ENCODE measurements at places on chromosomes 13 and 19.

GRCh38 chr13:51067210-51067701 lies 43.8 kb downstream of the C13orf42 start:
- no peak for DNase-seq

GRCh38 chr13:23671897-23672296 lies 101.7 kb downstream of the TNFRSF19 start:
- no peak for DNase-seq

DNA sequence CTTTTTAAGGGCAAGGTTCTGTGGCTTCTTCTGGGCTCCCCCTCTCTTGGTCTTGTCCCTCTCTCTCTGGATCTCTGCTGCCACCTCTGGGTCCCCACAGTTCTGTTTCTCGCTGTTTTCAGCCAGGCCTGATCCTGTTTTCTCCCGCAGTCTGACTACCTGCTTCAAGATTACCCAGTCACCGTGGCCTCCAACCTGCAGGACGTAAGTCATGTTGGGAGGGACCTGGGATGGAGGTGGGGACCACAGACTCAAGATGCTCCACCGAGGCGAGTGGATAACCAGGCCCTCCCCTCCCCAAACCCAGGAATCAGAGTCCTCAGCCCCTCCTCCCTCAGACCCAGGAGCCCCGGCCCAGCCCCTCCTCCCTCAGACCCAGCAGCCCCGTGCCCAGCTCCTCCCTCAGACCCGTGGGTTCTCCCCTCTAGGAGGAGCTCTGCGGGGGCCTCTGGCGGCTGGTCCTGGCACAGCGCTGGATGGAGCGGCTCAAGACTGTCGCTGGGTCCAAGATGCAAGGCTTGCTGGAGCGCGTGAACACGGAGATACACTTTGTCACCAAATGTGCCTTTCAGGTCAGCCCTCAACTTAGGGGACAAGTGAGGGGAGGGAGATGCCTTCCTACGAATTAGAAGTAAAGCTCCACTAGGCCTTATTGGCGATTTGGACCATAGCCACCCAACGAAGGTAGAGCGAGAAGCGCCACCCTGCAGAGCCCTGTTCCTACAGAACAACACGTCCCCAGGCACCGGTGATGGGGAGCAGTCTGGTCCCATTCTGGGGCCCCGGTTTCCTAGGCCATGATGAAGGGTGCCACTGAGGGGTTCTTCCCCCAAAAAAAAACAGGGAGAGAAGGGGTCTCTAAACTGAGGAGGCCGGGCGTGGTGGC lies 2.2 kb downstream of the FLT3LG start:
- no peak for DNase-seq

DNA sequence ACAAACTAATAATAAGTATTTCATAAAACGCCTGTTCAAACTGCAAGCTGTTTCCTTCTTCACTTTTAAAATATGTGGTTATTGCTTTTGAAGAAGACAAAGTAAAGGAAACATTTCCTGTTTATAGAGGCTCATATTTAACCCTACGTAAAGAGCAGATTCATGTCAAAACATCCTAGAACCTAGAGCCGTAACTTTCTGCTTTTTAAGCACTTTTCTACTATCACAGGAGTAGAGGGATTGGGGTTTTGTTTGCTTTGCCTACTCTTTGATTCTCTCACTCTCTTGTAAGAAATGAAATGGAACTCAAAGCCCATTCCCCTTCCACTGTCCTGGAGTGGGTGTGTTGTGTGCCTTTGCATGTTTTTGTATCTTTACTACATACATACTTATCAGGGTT lies 54.0 kb upstream of the GPR183 start:
- DNase-seq = no peak

GRCh38 chr13:107025991-107026390 lies 458.1 kb upstream of the ARGLU1 start:
- no peak for DNase-seq

- no peak for DNase-seq
Observed at GRCh38 chr13:101415358-101416174, 742 bp downstream of the NALCN start.

DNA sequence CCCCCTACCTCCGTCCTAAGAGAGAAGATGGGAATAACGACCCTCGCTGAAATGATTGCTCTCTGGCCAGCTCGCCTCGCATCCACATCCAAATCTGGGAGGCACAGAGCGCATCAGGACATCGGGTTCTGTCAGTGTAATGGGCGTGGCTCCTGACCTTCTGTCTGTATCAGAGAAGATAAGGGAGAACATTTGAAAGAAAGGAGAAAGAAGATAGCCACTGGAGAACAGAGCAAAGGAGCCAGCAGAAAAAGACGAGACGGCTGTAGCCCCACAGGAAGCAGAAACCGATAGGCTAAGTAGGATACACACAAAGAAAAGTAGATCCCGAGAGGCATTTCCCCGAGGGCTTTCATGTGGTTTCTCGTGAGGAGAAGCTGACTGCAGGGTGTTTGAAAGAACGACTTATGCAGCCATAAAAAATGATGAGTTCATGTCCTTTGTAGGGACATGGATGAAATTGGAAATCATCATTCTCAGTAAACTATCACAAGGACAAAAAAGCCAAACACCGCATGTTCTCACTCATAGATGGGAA lies 14.0 kb upstream of the GJB2 start:
- no peak for DNase-seq

DNA sequence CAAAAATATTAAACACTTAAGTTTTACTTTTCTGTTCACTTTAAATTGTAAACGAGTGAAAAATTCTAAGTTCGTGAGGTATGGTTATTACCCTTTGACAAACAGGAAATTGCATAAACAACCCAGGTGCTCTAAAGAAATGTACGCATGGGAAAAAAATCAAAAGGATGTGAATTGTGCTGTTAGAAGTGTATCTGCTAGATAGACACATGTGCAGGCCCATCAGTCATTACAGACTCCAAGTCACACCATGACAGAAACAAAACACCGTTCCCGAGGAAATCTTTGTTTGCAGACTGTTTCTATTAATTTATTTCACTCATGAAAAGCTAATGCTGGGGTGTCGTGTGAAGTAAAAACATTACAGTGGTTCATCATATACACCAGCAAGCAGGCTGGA lies 17.0 kb upstream of the DOCK9 start:
- no peak for DNase-seq

DNA sequence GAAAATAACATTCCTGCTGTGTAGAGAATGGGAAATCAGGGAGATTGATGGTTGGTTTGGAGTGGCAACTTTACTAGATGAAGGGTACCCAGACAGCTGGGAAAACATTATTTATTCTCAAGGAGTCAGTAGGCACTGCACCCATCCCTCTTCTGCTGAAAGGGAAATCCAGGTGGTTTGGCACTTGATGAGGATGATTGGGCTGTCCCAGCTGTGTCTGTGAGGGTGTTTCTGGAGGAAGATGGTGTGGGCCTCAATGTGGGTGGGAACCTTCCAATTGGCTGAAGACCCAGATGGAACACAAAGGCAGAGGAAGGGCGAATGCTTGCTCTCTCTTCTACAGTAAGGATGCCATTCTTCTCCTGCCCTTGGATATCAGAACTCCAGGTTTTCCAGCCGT lies 10.4 kb upstream of the SACS start:
- no peak for DNase-seq

DNA sequence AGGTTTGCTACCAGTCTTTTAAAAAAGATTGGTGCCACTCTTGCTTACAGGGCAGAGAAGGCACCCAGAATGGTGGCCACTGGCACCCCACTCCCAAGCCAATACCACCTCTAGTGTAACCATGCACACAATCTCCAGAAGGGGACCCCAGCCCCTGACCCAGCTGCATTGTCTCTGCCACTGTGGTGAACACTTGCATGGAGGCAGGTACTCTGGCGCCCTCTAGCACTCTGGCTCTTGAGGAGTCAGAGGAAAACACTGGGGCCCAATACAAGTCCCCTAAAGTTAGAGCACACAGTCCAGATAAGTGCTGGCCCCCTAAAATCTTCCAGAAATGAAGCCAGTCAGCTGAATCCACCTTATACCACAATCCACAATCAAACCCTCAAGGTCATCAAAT lies 6.0 kb downstream of the ERVV-1 start:
- no peak for DNase-seq

DNA sequence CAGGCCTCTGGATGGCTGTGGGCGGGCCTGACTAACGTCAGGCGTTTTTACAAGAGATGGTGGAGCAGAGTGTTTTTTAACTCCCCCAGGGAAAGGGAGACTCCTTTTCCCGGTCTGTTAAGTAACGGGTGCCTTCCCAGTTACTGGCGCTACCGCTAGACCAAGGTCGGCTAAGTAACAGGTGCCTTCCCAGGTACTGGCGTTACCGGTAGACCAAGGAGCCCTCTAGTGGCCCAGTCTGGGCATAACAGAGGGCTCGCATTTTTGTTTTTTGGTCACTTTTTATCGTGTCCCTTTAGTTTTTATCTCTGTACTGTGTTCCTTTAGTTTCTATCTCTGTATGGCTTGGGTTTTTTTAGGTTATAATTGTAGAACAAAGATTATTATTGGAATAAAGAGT lies 10.0 kb downstream of the ZNF383 start:
- no peak for DNase-seq

DNA sequence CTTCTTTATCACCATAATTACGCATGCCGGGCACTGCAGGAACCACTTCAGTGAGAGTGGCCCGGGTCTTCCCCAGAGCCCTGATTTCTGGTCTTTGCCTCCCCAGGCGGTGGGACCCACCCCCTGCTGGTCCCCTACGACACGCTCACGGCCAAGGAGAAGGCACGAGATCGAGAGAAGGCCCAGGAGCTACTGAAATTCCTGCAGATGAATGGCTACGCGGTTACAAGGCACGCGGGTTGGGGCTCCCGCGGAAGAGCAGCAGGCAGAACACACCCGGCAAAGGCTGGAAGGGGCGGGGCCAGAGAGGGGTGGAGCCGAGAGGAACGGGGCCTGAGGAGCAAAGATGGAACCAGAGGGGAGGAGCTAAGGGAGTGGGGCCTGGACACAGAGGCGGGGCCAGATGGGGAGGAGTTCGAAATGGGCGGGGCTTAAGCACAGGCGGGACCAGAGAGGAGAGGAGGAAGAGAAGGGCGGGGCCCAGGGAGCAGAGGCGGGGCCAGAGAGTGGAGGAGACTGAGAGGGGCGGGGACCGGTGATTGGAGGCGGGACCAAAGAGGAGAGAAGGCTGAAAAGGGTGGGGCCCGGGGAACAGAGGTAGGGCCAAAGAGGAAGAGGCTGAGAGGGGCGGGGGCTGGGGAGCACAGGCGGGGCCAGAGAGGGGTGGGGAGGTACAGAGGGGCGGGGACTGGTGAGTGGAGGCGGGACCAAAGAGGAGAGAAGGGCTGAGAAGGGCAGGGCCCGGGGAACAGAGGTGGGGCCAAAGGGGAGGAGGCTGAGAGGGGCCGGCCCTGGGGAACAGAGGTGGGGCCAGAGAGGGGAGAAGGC lies 73.4 kb downstream of the RYR1 start:
- peak; percentile 82 for DNase-seq

- no peak for DNase-seq
Observed at GRCh38 chr19:54696117-54696548, 28.1 kb upstream of the KIR3DL3 start.

- DNase-seq = no peak
Observed at GRCh38 chr13:94093652-94094315, 385.7 kb downstream of the DCT start.

GRCh38 chr13:43200307-43200706 lies 176.9 kb downstream of the DNAJC15 start:
- no peak for DNase-seq

Measured in GM18507 (cell line).